Stimulated activated CD8-positive, alpha-beta memory T cell treated with anti-CD3 and anti-CD28 coated beads, Interleukin-12 subunit alpha, Interleukin-12 subunit beta, amount 100 ng/mL, for 4 hours (primary cell): ENCODE measurements at places on chromosomes 3 and 15.

DNA sequence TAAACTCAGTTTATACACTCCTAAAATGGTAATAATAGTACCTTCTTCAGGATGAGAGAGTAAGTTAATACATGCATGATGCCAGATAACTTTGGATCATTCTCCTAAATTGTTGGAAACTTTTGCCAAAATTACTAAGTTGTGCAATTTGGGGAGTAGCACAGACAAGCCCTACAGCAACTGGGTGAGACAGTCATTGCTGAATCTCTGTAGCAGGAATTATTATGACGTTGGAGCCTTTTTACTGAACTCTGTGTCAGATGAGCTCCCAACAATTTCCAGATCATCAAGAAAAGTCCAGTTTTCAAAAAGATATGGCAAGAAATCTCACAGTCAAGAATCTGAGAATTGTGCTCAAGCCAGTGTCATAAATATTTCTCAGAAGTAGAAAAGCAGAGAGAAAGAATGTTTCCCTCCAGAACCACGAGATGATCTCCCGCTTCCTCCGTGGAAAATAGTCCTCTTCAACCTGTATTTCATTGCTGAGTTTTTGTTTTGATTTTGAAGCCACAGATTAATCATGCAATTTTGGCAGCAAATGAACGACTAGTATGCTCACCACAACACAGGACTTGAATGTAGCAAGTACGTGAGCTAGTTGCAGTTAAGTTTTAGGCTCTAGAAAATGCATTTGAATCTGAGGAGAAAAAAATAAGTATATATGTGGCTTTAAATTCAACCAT is 485.4 kb downstream of the CNTN6 start:
- DNase-seq = no peak

DNA sequence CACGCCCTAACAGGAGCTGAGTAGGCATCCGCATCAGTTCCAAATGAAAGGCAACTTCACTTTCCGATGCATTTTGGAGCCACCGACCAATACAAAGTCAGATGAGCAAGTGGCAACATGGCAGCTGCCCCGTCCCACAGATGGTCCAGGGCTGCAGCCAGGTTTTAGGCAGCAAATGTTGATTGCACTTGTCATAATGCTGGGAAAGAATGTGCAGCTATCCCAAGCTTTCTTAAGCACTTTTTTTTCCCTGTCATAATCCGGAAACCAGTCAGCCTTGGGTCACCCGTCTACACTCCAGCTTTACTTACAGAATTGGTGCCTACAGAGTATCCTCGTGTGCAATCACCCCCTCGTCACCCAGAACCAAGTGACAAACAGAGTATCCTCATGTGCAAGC is 147.7 kb downstream of the CHSY1 start:
- no peak for DNase-seq

GRCh38 chr3:189158034-189158433 is 13.7 kb upstream of the TPRG1 start:
- DNase-seq = no peak

- no peak for DNase-seq
Measured at GRCh38 chr3:10459954-10460754, 45.2 kb downstream of the ATP2B2 start.

- DNase-seq = no peak
Measured at GRCh38 chr15:56890038-56890437, 28.4 kb upstream of the TCF12 start.

GRCh38 chr3:171445620-171446204 is 14.5 kb downstream of the TNIK start:
- DNase-seq = no peak

DNA sequence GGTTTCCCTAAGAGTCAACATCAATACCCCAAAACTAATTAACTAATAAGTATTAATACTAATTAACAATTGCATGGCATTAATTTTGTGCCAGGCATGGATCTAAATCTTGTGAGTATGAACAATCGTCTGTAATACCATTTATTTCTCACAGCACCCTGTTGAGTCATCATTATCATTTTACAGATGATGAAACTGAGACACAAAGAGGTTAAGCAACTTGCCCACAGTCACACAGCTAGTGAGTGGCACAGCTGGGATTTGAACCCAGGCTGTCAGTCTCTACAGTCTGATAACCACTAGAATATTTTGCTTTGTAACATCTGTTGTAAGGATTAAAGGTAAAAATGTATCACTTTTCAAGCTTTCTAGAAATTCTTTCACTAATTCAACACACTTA is 423.4 kb upstream of the WNT5A start:
- no peak for DNase-seq

GRCh38 chr3:3065876-3066275 is 44.3 kb downstream of the IL5RA start:
- no peak for DNase-seq

- DNase-seq = no peak
Measured at GRCh38 chr3:25665315-25666280, 891 bp upstream of the TOP2B start.

- no peak for DNase-seq
Measured at GRCh38 chr15:42141795-42142667, 14.4 kb downstream of the PLA2G4F start.

GRCh38 chr3:17928502-17929145 is 186.2 kb upstream of the TBC1D5 start:
- no peak for DNase-seq

GRCh38 chr15:90211440-90212143 is 10.5 kb downstream of the SEMA4B start:
- DNase-seq = no peak

- no peak for DNase-seq
Measured at GRCh38 chr3:154971771-154972326, 108.3 kb upstream of the MME start.

- no peak for DNase-seq
Measured at GRCh38 chr15:71691458-71692417, 118.6 kb upstream of the NR2E3 start.

DNA sequence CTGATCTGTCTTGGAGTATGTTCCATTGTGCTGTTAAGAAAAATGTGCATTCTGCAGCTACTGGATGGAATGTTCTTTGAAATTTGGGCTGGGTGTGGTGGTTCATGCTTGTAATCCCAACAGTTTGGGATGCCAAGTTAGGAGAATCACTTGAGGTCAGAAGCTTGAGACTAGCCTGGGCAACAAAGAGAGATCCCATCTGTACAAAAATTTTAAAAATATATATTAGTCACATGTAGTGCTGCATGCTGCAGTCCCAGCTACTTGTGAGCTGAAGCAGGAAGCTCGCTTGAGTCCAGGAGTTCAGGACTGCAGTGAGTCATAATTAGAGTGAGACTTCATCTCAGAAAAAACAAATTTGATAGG is 62.8 kb upstream of the PLSCR4 start:
- DNase-seq = no peak

GRCh38 chr3:40201770-40202169 is 107.7 kb upstream of the EIF1B start:
- DNase-seq = no peak

DNA sequence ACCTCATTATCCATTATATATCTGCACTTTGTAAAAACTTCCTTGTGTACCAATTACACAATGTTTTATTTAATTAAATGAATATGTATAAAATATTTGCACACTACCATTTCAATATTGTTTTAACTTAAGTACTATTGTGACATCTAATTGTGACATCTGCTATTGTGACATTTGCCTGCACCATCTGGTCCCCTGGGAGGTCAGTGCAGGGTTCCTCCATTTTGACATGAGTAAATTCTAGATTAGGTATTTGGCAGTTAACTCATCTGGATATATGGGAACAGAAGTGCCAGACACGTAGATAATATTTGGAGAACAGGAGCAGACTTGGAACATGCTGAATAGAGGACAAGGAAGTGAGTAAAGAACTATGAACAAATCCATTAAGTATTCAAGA is 332.1 kb downstream of the VGLL3 start:
- no peak for DNase-seq

GRCh38 chr3:124116906-124117305 is 125.0 kb upstream of the ROPN1 start:
- DNase-seq = no peak

GRCh38 chr3:160440687-160441086 is 8.9 kb downstream of the TRIM59 start:
- no peak for DNase-seq

DNA sequence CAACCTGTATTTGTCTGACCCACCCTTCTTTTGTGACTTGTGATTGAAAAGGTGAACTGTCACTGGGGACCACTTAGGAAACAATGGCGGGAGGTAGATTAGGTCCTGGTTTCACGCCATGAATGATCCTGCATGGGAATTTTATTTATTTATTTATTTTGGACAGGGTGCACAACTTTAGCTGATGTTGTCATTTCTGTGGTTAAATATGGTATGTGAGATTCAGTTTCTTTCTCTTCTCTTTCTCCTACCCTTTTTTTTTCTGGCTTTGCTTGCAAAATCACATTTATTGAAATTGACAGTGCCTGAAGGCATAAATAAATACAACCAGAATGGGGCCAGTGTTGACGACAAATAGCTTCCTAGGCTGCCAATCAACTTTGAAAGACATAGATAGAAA is 18.0 kb upstream of the HTR3E start:
- no peak for DNase-seq

DNA sequence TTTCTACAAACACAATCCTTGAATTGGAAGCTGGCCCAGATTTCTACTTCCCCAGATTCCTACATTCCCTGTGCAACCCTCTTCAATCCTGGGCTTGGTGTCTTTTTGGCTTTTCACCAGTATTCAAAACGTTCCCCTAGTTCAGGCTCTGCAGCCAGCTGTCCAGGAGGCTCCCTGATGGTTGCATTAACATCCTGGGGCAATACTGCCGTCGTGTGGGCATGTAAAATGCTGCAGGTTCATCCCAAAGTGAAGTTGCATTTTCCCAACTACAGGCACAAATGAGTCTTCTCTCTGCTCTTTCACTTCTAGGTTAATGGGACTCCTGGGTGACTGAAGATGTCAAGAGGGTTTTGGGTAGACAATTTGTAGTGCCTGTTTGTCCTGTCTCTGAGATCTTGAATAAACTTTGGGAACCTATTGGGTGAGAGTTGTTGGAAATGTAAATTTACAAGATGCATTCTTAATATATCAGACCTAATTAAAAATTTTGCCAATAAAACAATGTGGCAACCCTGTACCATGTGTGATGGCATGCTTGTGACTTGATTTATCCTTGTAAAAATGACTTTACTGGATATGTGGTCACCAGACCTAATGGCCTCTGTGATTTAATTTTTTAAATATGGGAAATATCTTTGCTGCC is 28.6 kb downstream of the SOX14 start:
- DNase-seq = no peak

DNA sequence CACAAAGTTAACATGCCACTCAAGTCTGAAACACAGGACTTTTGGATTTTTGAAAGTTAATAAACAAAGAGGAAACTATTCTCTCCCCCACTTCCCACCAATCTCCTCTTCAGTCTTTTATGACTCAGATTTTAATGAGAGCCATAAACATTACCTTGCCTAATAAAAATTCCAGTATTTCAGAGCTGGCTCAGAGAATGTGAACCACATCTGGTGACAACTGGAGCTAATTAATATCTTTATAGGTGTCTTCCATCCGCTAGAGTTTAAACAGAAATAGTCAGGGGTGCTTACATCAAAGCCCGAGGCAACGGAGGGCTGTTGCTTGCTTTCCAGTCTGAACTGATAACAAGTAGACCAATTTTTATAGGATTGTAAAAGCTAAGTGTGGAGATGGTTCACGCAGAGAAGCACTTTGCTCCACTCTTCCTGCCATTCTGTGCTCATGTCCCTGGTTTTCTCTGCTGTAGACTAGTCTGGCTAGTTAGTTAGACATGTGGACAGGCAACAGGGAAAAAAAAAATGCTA is 363.6 kb downstream of the NR2F2 start:
- DNase-seq = no peak

DNA sequence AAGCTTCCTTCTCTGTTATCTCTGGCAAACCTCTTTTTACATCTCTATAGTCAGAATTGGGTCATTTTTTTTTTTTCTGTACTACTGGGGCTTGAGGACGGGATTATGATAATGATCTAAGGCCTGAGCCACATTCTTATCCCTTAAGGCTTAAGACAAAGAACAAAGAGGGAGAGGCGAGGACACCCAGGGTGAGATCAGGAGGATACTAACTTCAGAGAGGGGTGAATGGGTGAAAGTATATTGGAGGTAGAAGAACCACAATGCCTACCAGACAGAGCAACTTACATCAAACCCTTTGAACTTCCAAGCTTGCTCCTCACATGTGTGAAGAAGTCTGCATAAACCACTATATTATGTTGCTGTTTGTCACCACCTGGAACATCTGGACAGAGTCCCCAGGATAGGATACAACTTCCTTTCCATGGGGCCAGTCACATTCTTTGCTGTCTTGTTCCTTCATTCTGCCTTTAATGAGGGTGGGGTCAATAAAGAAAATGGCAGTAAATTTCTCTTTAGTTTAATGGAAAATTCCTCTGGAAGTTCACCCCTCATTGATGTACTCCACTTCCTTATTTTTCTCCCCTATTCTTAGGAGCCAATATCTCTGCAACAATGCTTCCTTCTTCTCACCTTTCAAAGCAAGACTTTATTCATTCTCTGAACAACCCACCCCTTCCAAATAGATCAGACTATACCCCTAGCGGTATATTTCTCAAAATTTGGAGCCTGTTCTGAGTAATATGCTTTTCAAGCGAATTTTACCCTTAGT is 9.1 kb upstream of the PDCD6IP start:
- DNase-seq = no peak

DNA sequence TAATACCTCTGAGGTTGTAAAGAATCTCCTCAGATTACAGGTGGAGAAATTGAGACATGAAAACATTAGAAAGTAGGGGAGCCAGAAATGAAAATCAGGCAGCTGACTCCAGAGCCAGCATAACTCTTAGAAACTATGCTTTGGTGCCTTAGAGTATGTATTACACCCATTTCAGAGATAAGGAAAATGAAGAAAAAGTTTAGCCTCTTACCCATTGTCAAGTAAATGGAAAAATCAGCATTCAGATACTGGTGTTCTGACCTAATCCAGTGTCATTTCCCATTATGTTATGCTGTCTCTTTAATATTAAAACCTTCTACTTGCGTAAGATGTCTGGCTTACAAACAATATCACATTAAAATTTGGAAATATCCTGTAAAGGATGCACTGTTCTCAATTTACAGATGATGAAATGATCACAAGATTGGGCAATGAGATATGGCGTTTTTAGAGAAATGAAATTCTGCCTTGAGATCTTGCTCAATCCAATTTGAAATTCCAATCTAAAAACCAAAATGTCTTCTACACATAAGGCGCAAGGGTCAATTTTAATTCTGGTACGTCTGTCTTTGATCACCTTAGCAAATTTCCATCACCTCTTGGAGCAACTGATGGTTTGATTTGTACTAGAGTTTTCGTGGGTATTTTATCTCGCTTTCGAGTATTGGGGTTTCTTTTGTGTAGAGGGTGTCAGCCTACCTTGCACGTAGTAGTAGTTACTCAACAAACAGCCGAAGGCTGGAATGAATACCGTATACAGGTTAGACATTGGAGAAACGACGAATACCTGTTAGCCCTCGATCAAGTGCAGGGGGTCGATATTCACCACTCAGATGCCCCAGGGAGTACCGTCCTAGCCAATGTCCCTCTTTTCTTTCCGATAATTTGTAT is 902 bp upstream of the ZCWPW2 start:
- DNase-seq = no peak

DNA sequence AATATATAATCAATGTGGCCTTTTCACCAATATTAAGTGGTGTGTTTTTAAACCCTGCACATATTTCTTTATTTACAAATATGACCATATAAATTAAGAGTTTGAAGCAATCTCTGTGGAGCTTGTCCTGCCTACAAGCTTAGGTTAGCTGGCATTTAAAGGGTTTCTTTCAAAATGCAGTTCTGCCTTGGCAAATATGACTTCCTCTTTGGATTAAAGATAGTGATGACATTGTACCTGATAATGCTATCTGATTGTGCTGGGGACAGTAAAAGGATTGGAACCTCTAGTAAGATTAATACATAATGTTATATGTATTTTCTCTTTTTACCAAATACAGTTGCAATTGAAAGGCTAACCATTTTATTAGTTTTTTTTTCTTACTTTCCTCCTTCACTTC is 249.1 kb downstream of the OTOL1 start:
- no peak for DNase-seq
